ENCODE measurements at places on chromosomes 7 and 10. TPM values are rescaled to one million over a fixed set of nuclear protein-coding genes. Genes with fewer than 3 reads are reported as not detected.

DNA sequence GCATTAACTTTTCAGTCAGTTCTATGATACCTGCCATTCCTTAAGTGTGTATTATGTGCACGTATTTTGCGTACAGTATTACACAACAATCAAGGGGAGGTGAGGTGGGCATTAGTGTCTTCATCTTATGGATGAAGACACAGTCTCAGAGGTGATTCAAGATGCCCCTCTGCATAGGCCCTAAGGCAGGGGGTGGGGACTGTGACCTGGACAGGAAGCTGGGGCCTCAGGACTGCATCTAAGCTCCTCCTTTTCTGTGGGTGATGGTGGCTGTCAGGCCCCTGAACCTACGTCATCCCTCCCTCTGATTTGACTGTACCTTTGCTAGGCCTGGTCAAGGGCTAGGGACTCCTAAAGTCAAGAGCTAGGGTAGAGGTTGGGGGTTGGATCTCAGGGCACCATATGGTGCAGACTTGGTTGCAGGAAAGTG lies 38.9 kb downstream of the HK1 start:
- DNase-seq: no peak

Gene CHST3
- 1.3 TPM for total RNA-seq

DNA sequence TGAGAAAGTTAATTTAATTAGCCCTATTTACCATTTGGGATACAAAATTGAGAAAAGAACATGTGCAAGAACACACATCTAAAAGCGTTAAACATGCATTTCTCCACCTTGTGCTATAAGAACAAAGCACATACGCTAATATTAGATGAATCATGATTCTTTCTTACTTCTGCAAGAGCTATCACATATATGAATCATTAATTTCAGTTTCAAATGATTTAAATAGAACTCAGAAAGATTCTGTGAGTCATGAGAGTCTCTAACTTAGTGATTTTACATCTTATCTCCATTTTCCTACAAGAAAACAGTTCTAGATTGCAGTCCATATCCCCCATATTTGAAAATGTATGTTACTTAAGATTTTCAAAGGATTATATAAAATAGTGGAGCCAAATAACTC lies 173.9 kb downstream of the RNLS start:
- DNase-seq: no peak

Gene VCL
- total RNA-seq: 14.5 TPM

Gene AOAH
- 3.3 TPM for total RNA-seq

GRCh38 chr10:10800961-10801360 lies 216.7 kb upstream of the CELF2 start:
- no peak for DNase-seq

- no peak for DNase-seq
Observed at GRCh38 chr7:14403587-14403986, 414.1 kb upstream of the ETV1 start.

Gene CCDC172
- not detected for total RNA-seq

GRCh38 chr7:74324531-74325209 lies 35.5 kb downstream of the CLIP2 start:
- no peak for DNase-seq

Gene WDR11
- total RNA-seq: 21.9 TPM

Gene C7orf57
- not detected for total RNA-seq

DNA sequence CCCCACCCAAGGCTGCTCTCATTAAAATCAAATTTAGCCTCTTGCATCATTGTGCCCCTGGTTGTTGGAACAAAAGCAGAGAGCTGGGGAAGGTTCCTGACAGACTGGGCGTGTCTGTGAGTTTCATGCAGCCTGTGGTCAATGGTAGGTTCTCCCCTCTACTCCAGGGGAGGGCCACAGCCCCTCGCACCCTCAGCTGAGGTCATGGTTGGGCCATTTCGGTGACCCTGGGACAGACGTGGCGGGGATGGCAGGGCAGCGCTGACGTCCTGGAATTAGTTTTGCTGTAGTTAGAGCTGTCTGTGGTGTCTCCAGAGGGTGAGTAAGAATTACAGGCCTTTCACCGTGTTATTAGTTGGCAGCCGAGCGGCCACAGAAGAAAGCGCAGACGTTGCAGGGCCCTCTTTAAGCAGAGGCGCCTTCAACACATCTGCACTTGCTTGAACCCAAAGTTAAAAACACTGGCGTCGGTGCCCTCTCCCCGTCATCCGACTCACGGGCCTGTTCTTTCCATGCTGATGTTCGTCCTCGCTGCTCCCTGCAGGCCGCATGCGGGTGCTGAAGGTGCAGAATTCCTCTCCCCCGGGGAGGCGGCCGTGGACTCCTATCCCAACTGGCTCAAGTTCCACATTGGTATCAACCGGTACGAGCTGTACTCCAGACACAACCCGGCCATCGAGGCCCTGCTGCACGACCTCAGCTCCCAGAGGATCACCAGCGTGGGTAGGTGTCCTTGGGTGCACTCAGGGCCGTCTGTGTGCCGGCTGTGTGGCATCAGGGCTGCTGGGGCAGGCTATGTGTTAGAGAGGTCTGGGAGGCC lies 2.8 kb downstream of the FAM20C start:
- peak; percentile 70 for DNase-seq

Gene TSPAN15
- total RNA-seq: 3.8 TPM

DNA sequence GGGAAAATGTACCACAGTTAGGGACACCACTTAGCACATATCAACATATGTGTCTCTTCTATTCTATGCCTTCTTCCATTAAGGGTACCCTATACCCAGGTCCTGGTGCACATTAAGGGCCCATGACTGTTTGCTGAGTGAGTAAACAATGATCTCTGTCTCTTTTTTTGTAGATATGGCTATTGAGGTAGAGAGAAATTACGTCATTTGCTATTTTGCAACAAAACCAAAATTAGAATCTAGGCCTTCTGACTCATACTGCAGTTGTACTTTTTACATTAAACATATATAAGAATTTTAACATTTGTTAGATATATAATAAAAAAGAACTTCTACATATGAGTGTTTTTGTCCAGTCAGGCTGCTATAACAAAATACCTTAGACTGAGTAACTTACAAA lies 683.2 kb upstream of the LRRN3 start:
- no peak for DNase-seq

GRCh38 chr7:130090745-130091532 lies 20.6 kb downstream of the KLHDC10 start:
- no peak for DNase-seq

DNA sequence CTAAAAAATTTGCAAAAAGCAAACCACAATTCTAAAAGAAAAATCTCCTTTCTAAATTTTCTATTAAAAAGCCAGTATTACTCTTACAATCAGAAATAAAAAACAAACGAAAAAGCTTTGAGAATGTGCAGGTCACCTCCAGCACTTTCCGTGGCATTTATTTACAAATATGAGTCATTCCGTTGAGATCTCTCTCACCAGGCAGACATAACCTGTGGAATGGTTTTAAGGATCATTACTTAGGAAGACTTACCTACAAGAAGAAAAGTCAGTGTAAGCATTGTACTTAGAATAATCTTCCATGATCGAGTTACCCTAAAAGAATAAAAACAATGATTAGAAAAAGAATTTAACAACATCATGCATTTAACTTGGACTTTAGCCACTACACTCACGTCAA lies 3.3 kb downstream of the SUN3 start:
- DNase-seq: no peak

DNA sequence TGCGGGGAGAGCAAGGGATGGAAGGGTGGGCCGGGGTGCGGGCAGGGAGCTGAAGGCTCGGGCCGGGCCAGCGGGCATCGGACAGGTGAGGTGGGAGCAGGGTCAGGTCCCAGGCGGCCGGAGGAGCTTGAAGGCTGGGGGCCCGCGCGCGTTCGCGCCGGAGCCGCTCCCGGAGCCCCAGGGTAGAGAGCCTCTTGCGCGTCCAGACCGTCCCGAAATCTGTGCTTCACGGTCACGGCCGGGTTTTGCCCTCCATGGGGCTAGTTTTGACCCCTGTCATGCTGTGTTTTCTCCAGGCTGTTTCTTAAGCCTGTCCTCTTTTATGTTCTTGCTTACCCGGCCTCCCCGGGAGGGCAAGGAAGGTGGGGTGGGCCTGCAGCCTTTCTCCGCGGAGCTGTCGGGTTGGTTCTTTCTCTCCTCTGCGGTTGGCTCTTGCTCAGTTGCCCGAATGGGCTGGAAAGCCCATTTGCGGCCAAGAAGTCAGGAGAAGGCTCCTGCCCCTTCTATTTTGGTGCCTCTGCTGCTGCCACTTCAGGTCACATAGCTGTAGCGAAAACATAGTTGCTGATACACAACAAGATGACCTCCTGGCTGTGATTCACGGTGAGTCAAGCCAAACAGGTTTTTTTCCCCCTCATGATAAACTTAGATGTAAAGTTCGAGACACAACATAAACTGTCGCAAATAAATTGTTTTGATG lies 650 bp downstream of the UBE2D1 start:
- peak; percentile 59 for DNase-seq

GRCh38 chr7:136859803-136860202 lies 8.6 kb upstream of the CHRM2 start:
- DNase-seq: no peak

DNA sequence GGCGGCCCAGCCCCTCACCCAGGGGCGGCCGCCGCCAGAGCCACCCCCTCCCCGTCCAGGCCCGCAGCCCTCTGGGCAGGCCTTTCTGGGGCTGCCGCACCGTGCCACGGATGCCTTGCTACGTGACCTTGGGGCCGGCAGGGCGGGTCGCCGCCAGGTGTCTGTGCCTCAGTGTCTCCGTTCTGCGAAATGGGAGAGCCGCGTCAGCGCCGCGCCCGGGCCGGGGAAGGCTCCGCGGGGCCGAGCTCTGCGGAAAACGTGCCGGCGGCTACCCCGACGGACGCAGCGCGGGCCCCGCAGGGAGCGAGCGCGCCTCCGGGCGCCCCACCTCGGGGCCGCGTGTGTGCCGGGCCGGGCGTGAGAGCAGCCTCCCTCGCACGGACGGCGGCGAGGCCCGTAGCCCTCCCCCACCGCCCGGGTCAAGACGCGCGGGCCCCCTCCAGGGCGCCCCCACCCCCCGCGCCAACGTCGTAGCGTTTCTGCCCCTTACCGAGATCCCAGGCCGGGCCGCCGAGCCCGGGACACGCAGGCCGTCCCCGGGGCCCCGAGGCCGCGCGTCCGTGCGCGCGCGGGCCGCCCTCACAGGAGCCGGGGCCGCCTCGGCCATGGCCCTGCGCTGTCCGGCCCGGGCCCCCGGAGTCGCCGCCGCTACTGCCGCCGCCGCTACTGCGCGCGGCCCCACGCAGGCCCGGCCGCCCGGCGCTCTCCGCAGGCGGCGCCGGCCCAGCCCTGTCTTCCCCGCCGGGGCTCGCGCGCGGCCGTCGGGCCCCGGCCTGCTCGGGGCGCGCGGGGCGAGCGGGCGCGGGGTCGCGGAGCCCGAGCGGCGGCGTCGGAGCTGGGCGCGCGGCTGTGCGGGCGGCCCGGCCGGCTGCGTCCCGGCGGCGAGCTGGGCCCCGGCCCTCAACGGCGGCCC lies 1.1 kb downstream of the ZNF777 start:
- DNase-seq: no peak

DNA sequence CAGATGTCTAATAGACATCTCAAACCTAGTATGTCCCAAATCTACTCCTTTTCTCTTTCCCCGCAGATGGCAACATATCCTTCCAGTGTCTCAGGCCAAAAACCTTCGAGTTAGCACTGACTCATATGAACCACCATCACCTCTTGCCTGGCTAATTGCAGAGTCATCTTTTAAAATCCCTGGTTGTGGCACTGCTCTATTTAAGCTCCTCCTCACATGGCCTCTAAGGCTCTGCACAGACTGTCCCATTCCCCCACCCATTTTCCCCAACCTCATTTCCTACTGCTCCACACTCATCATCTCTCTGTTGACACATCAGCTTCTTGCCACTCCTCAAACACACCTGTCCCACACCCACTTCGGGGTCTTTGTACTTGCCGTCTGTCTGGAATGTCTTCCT lies 16.8 kb upstream of the HBP1 start:
- no peak for DNase-seq

- DNase-seq: no peak
Observed at GRCh38 chr10:96840841-96841518, 8.9 kb downstream of the LCOR start.

DNA sequence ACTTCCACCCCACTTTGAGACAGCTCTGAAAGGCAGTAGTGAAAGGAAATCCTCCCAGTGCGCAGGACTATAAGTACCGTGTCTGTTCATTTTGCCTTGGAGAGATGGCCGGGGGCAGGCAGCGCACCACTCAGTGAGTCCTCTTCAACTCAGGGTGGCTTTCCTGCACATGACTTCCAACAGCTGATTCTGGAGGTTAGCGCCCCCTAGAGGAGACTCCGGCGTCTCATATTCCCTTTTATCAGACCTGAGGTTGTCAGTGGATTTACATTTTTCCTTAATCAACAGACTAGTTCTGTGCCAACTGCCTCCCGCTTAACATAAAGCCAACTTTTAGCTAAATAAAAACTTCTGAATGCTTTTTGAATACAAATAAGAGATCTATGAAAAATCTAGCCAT lies 101.0 kb downstream of the HERPUD2 start:
- no peak for DNase-seq

DNA sequence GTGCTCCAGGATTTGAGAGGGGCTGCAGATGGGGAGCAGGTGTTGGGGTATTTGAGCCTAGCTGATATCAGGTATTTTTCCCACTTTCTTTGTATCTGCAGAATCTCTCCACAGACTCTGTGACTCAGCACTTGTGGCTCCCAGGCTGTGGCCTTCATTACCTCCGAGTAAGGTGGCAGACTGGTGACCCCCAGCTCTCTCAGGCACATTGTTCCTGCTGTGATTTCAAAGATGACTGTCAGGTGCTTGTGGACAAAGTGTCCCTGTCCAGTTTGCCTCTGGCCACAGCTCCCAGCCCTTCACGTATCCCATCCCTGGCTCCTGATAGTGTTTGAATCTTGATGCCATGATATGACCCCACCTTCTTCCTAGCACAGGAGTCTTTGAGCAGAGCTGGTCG lies 396.8 kb upstream of the PODXL start:
- no peak for DNase-seq

Gene GRB10
- 54.9 TPM for total RNA-seq

- DNase-seq: no peak
Observed at GRCh38 chr7:127726476-127726875, 74.5 kb downstream of the SND1 start.

DNA sequence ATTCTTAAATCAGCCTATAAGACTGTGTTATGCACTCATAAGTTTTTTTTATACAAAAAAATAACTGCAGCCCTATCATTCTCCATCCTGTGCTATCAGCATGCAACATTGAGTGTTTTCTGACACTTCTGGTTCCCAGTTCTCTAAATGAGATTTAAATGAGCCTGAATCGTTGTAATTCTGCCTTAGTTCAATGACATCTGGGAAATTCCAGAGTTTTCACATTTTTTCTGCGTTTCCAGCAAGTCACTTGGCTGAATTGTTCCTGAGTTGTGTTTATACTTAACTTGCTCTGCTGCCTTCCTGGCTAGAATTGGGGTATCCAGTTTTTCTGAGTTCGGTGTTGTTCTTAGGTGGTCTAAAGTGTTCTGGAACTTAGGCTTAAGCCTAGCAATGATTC lies 636.1 kb upstream of the FZD8 start:
- DNase-seq: no peak

GRCh38 chr7:36191292-36191920 lies 38.4 kb downstream of the EEPD1 start:
- no peak for DNase-seq

DNA sequence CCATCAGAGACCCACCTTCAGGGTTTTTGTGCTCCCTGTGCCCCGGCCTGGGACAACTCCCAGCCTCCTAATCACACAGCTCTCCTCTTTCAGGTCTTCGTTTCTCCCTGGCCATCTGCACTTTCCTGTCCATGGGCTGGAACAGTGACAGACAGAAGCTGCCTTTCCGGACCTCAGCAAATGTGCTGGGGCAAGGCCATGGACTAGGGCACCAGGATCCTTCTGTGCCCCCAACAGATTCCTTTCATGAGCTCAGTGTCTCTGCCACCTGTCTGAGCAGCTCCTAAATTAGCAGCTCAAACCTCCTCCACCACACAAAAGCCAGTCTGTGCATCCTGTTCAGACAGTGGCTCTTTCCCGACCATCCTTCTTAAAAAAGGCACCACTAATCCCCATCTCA lies 41.9 kb upstream of the FRMD4A start:
- no peak for DNase-seq

Gene ZNF783
- 5.1 TPM for total RNA-seq
